ENCODE measurements at places on chromosomes 4 and X.

DNA sequence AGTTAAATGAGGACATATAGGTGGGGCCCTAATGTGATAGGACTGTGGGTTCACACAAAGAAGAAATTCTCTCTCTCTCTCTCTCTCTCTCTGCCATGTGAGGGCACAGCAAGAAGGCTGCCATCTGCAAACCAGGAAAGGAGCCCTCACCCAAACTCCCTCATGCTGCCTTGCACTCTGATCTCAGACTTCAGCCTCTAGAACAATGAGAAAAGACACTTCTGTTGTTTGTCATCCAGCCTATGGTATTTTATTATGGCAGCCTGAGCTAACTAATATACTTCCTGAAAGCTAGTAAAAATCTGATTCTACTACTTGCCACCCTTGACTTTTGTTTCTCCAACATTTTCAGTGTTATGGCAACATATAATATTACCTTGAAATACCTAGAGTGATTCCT lies 425.9 kb downstream of the SPOCK3 start:
- no peak for DNase-seq

GRCh38 chr4:52628543-52628942 lies 30.6 kb downstream of the USP46 start:
- no peak for DNase-seq

DNA sequence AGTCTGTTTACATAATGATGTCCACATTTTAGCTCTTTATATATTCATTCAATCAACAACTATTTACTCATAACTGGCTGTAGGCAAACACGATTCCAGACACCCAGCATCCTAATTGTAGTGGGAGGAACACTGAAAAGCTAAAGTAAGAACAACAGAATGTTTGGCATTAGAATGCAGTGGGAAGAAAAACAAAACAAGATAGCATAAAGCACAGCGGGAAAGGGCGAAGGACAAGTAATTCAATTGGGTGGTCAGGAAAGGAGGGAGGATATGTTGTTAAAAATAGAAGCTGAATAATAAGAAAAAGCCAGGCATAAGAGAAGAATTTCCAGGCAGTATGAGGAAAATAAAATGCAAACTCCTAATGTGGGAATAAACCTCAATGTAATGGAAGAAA lies 189.5 kb upstream of the FAT4 start:
- DNase-seq = no peak

DNA sequence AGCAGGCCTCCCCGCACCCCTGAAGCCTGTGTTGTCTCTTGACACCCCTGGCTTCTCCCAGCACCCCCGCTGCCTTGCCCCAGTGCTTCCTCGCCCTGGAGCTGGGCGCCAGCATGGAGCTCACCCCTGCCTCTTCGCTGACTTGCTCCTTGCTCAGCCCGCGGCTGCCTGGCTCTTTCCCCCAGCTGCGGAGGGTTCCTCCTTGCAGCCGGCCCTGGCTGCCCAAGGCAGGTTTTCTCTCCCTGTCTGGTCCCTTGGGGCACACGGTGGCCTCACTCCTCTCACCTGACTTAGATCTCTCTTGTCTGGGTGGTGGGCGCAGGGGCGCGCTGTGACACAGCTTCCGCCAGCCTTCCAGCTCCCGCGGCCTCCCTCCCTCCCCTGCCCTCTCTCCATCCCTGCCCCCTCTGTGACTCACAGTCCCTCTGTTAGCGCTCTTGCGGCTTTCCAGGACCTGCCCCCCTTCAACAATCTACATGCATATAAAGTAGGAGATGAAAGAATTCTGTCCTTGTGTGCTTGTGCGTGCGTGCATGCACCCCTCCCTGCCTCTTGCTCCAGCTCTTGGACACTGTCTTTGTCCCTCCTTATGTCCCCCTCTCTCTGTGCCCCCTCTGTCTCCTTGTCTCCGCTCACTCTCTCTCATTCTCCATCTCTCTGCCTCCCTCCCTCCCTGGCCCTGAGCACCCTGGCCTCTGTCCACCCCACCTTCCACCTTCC lies 2.2 kb downstream of the PLXNB3 start:
- DNase-seq = peak; percentile 86

DNA sequence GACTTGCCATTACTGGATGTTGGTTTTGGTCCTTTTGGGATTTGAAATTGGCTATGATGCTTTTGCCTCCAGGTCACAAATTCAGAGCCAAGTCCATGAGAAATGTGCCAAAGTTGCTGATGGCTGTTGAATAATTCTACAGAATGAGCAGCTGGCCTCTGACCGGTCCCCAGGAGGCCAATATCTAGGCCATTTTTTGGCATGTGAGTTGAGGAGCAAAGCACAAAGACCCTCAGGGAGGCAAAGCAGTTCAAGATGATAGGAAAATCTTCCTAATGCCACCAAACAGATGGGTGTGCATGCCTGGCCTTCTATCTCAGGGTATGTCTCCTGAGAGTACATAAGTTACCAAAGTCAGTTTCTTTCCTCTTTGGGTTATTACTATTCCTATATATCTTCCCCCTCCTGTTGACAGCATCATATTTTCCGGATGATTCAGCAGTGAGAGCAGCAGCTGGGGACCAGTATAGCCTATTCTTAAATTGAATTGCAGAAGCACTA lies 44.4 kb downstream of the SEL1L3 start:
- no peak for DNase-seq

DNA sequence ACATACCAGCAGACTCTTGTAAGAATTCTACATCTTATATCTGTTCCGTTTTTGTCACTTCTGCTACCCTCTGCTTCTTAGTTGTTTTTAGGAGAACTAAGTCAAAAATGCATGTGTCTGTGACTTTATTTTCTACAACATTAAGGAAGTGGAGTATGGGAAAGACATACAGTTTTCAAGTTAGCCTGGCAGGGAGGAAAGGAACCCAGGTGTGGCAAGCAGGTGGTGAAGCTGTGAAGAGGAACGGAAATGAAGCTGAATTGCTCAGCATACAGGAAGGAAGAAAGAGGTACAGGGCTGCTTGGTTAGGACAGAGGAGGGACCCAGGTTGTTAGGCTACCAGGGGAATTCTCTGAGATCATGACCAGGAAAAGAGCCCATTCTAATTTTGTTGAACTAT lies 9.4 kb downstream of the GPRIN3 start:
- DNase-seq = no peak

GRCh38 chr4:55323375-55323774 lies 22.7 kb upstream of the SRD5A3 start:
- DNase-seq = no peak

DNA sequence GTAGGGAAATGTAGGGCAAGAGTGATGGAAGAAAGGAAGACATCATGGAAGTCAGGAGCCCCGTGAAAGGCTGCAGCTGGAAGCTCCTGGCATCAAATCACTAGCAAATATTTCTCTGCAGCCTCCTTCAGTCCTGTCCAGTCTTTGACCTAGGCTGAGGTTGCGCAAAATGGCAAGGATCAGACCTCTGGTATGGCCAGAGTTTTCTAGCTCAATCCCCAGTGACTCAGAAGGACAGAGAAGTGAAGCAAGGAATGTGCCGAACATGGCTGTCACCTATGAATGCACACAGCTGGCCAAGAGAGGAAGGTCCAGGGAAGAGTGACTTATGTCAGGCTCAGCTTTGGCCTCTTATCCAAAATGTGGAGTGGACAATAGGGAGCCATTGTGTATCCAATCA lies 71.1 kb upstream of the PHOX2B start:
- DNase-seq = no peak

GRCh38 chrX:10636851-10637250 lies 16.5 kb upstream of the MID1 start:
- DNase-seq = no peak

DNA sequence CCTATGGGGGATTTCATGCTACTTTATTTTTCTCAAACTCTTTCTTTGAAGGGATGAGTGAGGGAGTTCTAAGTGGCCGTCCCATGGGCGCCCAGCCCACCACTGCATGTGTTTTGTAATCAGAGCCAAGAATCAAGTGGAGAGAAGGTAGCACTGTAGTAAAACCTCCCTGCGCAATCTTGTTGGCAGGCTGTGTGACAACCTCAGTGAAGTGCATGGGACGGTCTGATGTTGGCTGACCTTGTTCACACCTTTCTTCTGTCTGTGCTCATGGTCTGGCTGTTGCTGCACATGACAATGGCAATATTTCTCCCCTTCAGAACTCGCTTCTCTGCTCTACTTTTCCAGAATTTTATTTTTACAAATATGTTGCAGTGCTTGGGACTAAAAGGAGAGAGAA lies 71.2 kb upstream of the SHISA3 start:
- DNase-seq = no peak

DNA sequence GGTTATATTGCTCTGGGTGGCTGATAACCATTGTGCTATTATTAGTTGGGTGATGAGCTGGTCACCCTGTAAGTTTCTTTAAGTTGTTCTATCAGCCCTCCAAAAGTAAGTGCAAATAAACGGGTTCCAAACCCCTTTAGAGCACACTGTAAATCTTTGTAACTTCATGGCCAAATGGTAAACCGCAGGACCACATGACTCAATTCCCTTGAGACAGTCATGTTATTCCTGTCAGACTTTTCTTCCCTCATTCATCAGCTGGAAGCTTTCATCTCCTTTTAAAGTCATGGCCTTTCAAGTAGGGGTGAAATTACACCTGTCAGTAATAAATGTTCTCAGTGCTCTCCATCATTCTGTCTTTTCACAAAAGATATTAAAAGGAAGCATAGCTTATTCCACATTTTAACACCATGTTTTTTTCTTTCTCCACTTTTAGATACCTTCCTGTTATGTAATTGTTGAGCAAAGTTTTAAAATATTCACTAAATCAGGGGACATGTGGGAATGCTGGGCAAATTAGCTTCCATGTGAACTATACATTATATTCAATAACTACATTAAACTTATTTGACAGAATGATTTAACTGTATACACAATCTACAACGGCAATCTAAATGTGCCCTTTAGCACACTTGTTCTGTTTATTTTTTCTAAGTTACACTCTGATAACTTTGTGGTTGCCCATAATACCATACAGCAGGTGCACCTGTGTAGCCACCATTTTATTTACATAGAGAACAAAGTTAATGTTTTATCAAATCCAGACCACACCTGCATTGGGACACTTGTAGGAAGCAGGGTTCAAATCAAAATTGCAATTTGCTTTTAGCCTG lies 275.5 kb downstream of the CFAP299 start:
- no peak for DNase-seq

DNA sequence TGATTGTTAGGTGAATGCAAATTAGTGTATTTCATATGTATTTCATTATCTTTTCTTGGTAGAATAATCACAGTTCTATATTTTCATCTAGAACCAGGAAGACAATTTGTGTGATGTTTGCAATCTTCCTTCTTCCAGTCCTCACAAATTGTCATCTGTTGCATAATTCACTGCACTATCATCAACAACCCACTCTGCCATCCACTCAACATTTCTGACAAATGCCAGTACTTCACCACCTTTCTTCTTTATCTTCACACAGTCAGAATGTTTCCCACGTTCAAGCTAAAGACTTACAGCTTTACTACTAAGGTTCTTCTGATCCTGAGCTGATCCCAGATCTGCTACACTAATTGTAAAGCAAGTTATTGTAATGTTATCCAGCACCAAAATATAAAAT lies 107.8 kb downstream of the IQCM start:
- no peak for DNase-seq

DNA sequence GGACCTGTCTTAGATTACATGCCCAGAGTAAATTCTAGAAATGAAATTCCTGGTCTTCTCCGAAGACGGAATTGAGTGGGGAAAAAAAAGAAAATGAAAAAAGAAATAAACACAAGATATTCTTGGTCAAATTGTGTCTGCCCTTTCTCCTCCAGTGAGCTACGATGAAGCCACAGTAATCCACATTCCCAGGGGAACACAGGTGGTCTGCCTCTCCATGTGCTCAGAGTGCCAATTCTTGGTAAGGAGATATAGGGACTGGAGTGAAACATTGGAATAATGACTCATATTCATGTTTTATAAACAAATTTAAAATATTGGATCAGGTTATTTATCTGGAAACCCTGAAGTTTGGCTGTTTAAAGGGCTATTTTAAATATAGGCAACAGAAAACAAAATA lies 54.2 kb upstream of the MGST2 start:
- DNase-seq = no peak

DNA sequence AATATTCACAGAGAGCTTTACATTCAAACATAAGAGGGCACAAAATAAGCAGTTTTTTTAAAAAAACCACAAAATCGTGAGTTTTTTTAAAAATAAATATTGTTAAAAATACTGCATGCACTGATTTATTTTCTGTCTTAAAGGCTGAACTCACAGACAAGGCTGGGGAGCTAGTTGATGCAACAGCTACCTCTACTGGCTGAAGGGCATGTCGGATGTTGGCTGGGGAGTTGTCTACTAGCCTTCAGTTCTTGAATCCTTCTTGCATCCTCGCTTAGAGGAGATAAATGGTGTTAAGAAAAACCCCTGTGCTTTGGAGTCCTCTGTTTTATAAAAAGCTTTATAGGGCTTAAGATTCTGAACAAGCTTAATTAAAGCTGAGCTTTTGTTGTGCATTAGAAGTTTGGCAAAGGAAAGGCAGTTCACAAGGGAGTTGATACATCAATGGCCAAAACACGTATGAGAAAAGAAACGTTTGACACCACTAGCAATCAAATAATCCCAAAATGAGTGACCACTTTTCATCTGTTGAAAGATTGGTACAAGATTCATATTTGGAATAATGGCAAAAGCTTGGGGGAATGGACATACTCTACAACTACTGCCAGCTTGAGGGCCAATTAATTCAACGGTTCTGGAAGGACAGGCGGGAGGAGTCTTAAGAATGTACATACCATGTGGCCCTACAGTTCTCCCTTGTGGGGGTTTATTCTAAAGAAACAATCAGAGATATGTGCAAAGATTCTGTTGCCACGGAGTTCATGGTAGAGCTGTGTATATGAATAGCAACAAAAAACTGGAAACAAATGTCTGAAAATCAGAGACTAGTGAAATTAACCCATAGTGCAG lies 94.7 kb downstream of the SEL1L3 start:
- DNase-seq = peak; percentile 66

GRCh38 chrX:25872786-25873185 lies 265.4 kb upstream of the MAGEB18 start:
- DNase-seq = no peak

DNA sequence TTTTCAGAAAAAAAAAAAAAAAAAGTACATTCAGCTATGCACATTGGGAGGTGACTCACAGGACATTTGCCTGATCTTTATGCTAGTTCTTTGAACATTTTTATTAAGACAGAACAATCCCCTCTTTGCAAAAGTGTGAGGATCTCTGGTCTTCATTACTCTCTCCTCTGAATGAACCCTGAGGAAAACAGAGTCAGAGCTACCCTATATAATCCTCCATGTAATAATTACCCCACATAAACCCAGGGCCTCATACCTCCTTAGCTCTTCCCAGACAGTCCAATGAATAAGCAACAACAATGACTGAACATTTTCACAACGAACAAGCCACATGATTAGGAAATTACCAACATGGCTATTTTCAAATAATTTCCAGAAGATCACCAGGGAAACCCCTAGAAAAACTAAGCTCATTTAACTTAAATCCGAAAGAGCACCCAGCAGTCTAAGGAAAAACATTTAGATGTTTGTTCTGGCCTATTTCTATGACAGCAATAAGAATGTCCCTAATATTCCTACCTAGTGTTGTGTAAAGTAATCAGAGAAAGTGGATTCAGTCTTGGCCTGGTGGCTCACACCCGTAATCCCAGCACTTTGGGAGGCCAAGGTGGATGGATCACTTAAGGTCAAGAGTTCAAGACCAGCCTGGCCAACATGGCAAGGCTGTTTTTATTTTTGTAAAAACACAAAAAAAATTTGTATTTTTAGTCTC lies 37.8 kb downstream of the TBC1D9 start:
- DNase-seq = no peak

Measured in K562 (cell line).